ENCODE measurements at places on chromosomes 2 and 18.

GRCh38 chr2:53768242-53768542 lies 588 bp downstream of the CHAC2 start:
- H3K27ac ChIP-seq: peak overlapping the region; percentile 59
- peaks cover 25% of the 10 kb centered on the region for H3K36me3 ChIP-seq
- no peaks in the 10 kb centered on the region for H3K27me3 ChIP-seq
- H3K4me1 ChIP-seq: peaks cover 14% of the 10 kb centered on the region
- H3K4me3 ChIP-seq: peak overlapping the region; percentile 83
- no peak for DNase-seq

GRCh38 chr2:108215794-108216211 lies 24.0 kb upstream of the SULT1C3 start:
- no peak overlapping the region for H3K27ac ChIP-seq
- H3K27me3 ChIP-seq: no peaks in the 10 kb centered on the region
- H3K36me3 ChIP-seq: no peaks in the 10 kb centered on the region
- H3K4me1 ChIP-seq: peaks cover 16% of the 10 kb centered on the region
- no peak for DNase-seq

DNA sequence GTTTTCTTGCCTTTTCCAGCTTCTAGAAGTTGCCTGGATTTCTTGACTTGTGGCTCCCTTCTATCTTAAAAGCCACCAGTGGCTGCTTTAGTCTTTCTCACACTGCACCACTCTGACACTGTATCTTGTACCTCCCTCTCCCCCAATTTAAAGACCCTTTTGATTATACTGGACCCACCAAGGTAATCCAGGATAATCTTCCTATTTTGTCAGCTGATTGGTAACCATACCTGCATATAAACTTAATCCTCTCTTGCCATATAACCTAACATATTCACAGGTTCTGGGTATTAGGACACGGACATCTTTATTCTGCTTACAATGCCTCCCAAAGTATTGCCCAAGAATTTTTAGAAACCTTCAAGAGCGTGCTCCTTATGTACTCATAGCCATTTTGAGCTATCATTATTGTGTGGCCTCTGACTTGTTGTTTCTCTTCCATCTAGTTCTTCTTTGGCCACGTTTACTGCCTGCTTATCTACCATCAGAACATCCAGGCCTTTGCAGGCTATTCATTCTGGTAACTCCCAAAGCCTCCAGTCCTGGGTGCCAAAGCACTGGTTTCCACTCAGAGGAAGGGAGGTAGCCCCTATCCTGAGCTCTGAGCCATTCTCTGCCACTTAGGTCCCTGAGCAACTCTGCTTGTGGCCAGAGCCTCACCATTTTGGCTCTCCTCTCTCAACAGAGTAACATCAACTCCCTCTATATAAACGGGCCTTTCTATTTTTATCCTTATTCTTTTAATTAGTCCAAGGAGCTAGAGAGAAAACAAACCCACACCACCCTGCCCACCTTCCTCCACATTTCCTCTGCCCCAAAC lies 70.8 kb downstream of the MYO3B start:
- DNase-seq: no peak
- H3K27me3 ChIP-seq: no peaks in the 10 kb centered on the region
- H3K27ac ChIP-seq: no peak overlapping the region
- no peaks in the 10 kb centered on the region for H3K36me3 ChIP-seq

DNA sequence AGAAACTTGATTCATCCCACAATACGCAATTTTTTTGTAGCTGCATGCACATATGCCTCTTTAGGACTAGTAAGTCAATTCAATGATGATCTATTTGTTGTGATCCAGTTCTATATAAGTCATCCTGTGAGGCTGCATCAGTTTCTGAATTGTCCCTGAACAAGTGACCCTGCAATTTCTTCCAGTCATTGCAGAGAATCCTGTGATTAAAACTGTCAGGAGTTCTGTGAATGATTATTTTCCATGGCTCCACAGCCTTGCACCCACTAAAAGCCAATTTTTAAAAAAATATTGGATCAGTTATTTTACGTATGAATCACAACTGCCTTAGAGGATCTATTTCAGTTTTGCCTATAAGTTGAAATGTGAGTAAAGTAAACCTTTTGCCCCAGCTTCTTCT lies 1585.0 kb upstream of the ACVR2A start:
- H3K36me3 ChIP-seq: no peaks in the 10 kb centered on the region
- H3K27ac ChIP-seq: no peak overlapping the region
- no peaks in the 10 kb centered on the region for H3K4me1 ChIP-seq

GRCh38 chr2:17871639-17872038 lies 6.8 kb upstream of the KCNS3 start:
- no peaks in the 10 kb centered on the region for H3K36me3 ChIP-seq
- H3K27ac ChIP-seq: no peak overlapping the region
- H3K27me3 ChIP-seq: peaks cover 2% of the 10 kb centered on the region
- H3K4me3 ChIP-seq: no peak overlapping the region
